Left renal pelvis (tissue), 4 donors: ENCODE measurements at places on chromosomes 3 and 15. TPM values are rescaled to one million over a fixed set of nuclear protein-coding genes. Genes with fewer than 3 reads are reported as not detected.
A peak's percentile ranks its signal among the peaks of the same experiment; 100 is the strongest.

The A4GNT gene
- polyA plus RNA-seq = 0.64 TPM

DNA sequence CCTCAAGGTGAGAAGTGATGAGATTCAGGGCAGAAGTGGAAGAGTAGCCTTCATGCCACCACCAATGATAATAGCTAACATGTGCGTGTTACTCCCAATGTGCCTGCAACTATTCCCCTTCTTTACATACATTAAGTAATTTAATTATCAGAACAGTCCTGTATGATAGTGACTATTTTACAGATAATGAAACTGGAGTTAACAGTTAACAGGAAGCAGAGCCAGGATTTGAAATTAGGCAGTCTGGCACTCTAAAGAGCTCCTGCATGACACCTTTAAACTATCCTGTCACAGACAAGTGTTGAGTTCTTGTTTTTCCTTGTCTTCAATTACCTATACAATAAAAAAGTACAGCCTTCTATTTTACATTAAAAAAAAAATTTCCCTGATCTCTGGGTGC, 148.8 kb downstream of the LEKR1 start:
- DNase-seq = no peak

- no peak for DNase-seq
Observed at GRCh38 chr3:30688776-30689641, 82.6 kb downstream of the TGFBR2 start.

- DNase-seq = peak; percentile 43
Observed at GRCh38 chr3:101574388-101575112, 570 bp downstream of the PCNP start.

GRCh38 chr3:131608296-131608695, 105.5 kb upstream of the MRPL3 start:
- no peak for DNase-seq

DNA sequence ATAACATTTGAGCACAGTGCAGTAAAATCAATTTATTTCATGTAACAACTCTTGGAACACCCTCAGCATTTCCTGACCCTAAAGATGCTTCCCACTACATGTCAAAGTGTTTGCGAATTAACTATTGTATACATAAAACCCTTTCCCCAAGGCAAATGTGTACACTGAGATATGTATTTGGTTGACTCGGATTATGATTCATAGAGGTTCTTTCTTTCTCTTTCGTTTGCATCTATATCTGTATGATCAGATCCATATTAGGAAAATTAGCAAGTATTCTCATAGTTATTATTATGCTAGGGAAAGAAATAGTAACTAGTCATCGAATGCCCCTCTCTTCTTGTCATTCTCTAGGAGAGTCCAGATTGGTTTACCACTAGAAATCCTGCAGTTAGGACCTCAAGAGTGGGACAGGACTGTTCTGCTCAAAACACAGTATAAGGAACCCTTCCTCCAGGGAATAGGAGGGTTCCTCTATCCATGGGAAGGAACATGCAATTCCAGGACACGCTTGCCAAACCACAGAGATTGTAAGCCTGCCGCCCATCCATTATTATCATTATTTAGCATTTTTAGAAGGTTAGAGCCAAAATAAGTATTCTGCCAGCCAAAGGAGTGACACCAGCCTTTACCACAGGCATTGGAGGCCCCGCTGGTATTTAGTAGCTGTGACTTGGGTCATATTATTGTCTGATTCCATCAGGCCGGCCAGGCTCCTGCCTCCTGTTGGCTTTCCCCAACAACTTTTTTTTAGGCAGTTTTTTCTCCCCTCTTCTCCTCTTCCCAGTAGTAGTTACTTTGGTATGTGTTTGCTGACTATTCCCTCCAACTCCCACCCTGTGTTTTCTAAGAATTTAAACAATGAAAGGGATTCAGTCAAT, 100.7 kb downstream of the GALK2 start:
- no peak for DNase-seq

The CPLX3 gene
- polyA plus RNA-seq = not detected

The HOMER2 gene
- 9.6 TPM for polyA plus RNA-seq

DNA sequence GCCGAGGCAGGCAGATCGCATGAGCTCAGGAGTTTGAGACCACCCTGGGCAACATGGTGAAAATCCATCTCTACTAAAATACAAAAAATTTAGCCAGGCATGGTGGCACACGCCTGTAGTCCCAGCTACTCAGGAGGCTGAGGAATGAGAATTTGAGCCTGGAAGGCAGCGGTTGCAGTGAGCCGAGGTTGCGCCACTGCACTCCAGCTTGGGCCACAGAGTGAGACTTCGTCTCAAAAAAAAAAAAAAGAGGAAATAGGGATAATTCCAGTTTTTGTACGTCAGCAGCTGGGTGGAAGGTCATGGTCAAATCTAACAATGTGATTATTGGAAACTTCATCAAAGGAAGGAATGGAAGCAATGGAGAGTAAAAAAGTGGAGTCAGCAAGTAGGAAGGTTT, 3.1 kb downstream of the CMC1 start:
- DNase-seq = no peak

DNA sequence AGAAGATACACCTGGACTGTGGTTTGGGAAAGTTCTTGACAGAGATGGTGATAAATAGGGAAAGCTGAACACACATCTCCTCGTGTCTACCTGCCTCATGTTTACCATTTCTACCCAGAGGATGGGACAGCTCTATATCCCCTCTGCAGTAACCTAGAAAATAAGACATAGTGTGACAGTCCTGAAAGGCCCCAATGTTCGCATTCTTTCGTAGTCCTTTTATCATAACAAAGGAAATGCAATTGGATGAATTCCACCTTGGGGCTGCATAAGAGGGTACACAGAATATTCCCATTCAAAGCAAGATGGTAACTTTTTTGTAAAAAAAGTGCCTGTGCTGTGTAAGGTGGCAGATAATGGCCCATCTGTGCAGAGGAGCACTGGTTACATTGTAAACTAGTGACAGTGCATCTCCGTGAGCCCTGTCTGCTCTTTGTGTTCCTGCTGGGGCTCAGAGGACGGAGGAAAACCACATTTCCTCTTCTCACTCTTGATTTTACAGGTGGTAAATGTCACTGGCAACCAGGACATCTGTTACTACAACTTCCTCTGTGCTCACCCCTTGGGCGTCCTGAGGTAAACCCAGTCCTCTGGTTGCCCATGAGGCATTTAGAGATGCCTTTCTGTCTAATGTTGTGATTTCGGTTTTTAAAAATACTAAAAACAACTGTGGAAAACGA, 74.3 kb downstream of the SIDT1 start:
- DNase-seq = no peak

DNA sequence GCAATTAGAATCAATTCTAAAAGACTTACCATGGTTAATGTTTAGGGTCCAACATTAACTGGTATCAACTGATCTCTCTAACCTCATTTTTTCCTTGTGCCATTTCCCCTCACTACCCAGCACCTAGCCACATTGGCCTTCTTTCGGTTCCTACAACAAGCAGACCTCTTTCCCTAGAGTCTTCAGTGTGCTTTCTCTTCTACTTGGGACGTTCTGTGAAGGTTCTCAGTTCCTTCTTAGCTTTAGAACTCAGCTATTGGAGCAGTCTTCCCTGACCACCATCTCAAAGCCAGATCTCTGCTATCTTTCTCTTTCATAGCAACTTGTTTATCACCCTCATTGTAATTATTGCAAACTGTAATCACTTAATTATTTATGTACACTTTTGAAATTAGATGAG, 31.5 kb upstream of the MINDY4B start:
- DNase-seq = no peak

The HHLA2 gene
- 0.23 TPM for polyA plus RNA-seq

The AADACL2 gene
- polyA plus RNA-seq = 0.40 TPM

DNA sequence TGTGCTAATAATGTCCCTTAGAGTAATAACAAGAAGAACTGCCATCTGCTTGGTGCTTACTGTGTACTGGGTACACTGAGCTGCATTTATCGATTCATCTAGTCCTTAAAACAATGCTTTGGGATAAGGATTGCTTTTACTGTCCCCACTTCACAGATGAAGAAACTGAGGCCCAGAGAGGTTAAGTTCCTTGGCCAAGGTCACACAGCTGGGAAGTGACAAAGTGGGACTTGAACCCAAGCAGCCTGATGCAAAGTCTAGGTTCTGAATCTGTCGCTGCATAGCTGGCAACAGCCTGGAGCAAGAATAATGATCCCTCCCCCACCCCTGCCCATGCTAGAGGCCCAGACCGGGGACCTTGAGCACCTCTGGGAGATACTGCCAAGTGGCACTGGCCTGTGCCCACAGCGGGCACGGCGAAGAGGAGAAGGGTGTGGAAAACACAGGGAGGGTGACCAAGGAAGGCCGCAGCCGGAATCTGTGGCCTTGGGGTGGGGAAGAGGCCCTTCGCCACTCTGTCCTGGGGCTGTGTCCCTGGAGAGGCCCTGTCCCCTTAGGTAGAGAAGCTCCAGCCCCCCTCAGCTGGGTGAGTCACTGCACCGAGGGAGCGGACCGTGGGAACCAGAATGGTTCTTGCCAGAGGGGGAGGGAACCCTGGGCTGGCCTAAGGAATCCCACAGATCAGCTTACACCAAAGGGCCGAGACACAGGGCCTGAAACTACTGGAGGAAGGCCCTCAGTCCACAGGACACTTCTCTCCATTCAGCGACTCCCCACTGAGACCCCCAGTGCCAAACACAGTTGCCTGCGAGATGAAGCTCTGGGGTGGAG, 3.5 kb downstream of the PLXND1 start:
- DNase-seq = no peak

- DNase-seq = no peak
Observed at GRCh38 chr3:77563012-77563411, 523.1 kb downstream of the ROBO2 start.

DNA sequence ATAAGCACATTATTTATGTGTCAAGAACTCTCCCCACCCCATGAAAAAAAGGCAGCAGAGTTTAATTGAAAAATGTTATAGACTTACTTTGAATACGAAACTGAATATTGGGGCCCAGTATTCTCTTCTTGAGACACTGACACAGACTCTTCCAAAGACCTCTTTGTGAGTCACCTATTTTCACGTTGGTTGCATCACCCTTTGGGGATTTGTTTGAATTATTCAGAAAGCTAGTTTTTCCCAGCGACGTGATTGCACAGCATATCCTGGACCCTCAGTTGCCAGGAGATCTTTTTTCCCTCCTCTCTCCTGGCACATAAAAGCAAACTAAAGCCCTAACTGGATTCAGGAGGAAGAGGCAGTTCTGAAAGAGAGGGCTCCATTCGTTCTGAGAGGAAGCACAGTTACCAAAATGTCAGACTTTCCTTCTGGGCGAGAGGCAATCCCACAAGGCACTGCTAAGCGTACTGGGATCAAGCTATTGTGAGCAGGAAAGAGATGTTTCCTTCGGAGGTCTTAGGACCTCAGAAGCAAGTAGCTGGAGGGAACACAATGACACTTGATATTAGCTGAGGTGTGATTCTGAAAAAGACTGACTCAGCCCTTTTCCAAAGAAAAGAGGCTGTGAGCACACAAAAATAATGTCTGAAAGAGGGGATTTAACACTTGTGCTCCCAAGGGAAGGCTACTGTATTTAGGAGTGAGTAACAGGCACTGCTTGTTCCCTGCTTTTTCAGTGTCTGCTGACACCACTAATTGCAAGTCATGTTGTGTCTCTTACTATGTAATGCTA, 65.8 kb upstream of the CADPS start:
- DNase-seq = no peak

The TMOD2 gene
- 5.0 TPM for polyA plus RNA-seq

DNA sequence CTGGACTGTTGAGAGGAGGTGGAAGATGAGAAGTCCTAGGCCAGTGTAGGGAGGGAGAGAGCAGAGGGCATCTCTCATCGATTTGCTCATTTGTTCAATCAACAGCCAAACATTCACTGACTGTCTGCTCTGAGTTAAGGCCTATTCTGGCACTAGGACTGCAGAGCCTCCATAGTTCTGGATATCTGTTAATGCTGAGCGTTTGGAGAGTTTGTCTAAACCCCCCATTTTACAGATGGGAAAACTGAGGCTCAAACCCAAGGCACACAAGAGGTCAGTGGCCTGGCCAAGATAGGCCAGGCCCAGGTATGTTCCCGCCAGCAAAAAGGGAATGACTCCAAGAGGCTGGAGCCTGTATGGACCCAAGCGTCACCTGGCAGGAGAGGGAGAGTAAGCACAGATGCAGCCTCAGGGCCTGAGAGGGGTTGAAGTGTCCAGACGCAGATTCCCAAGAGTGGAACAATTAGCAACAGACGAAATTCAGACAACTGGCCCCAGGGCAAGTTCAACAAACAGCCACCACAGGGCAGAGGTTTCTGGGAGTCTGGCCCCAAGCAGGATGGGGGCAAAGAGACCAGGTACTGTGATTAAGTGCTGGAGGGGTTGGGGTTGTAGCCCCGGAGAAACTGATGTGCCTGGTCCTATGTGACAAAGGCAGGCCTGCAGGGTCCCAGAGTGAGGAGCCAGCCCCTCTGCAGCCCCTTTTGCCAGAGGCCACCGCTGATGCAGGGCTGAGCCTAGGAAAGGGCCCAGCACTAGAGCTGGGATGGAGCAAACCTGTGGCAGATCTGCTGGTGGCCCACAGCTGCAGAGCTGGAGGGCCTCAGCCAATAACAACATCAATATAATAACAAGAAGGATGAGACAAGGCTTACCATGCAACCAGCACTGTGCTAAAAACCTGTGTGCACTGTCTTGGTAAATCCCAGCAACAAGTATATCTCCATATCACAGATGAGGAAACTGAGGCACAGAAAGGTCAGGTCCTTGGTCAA, 245.1 kb upstream of the TLE3 start:
- no peak for DNase-seq

GRCh38 chr3:39499651-39500273, 32.3 kb downstream of the MOBP start:
- DNase-seq = no peak

DNA sequence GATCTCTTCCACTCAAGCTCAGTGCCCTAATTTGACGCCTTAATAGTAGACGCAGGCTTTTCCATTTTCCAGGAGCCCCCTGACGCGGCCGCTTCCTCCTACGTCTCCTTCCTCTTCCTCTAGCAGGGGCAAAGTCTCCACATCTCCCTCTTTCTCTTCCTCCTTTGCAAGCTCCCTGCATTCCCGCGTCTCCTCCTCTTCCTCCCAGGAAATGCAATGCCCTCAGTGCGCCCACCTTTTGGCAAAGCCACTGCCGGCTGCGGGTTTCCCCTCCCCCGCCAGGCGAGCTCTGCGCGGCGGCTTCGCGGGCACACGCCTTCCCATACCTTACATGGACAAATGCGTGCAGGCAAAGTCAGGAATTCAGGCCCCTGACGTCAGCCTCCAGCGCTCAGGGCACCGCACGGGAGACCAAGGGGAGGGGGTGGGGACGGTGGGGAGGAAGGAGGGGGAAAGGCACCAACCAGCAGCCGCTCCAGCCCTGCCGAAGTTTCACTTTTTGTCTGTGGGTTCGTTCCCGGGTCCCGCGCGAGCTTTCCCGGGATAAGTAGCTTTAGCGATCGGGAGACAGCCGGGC, 432 bp upstream of the LPP start:
- DNase-seq = peak; percentile 81
